Fibroblast of lung (primary cell): ENCODE measurements at places on chromosomes 4 and X. TPM values are rescaled to one million over a fixed set of nuclear protein-coding genes. Genes with fewer than 3 reads are reported as not detected.

The PDE5A gene
- 383 and 832 TPM in 2 replicates for total RNA-seq

The FAM9C gene
- total RNA-seq: under 0.01 and 0.26 TPM in 2 replicates

The NSDHL gene
- 16.7 and 32.2 TPM in 2 replicates for total RNA-seq

The DCHS2 gene
- total RNA-seq: under 0.01 TPM in 1 of 2 replicates, not detected in the other

The GAGE12J gene
- not detected in 2 replicates for total RNA-seq

The KLB gene
- total RNA-seq: not detected in 2 replicates

The ATP7A gene
- total RNA-seq: 13.6 and 18.3 TPM in 2 replicates

The STS gene
- total RNA-seq: 1.8 and 5.0 TPM in 2 replicates

The SNX12 gene
- total RNA-seq: 50.3 and 80.8 TPM in 2 replicates

The XAGE2 gene
- total RNA-seq: not detected in 2 replicates

The ZNF674 gene
- 6.9 and 8.3 TPM in 2 replicates for total RNA-seq

The MUC7 gene
- total RNA-seq: not detected in 2 replicates

The TMSB15C gene
- total RNA-seq: 2.6 and 4.1 TPM in 2 replicates

The CT83 gene
- not detected in 2 replicates for total RNA-seq

The CT45A2 gene
- total RNA-seq: not detected in 2 replicates

The IL13RA2 gene
- total RNA-seq: 42.1 and 67.5 TPM in 2 replicates

The YIPF7 gene
- under 0.01 TPM in 1 of 2 replicates, not detected in the other for total RNA-seq

The RRH gene
- total RNA-seq: under 0.01 TPM in 2 replicates

The TSPAN7 gene
- not detected in 2 replicates for total RNA-seq

The IL21 gene
- total RNA-seq: not detected in 2 replicates

The NKRF gene
- 3.9 and 4.1 TPM in 2 replicates for total RNA-seq
